ENCODE measurements at places on chromosomes 16 and 17.

GRCh38 chr17:8846768-8847211 lies 20.7 kb downstream of the PIK3R6 start:
- no peak for DNase-seq

- DNase-seq: no peak
These were observed 53.7 kb downstream of the SNX20 start for GRCh38 chr16:50627419-50627818.

GRCh38 chr16:27455700-27456099 lies 53.7 kb downstream of the IL21R start:
- no peak for DNase-seq

GRCh38 chr16:63925221-63925620 lies 1196.6 kb downstream of the CDH11 start:
- DNase-seq: no peak

GRCh38 chr16:2084895-2085625 lies 37.3 kb downstream of the TSC2 start:
- DNase-seq: no peak
